ENCODE measurements at places on chromosomes 11 and 22.

GRCh38 chr11:118295815-118296454 lies 8.6 kb upstream of the CD3E start:
- no peak for ATAC-seq

DNA sequence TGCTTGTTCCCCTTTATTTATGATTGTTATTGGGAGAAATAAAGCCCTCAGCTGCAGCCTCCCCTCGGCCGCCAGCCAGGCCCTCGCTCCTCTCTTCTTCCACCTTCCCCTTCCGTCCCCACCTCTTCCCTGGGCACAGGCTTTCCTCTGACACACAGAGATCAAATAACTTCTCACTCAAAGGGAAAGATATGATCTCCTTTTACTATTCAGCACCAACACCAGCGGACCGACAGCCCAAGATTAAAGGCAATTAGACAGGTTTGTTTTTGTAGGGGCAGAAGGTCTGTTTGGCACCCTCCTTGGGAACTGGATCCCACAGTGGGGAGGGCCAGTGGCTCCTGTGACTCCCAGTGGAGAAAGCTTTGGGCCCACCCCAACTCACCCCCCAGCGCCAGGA lies 23.0 kb downstream of the NECTIN1 start:
- ATAC-seq: no peak

GRCh38 chr11:6328321-6328720 lies 8.0 kb upstream of the CAVIN3 start:
- ATAC-seq: no peak

DNA sequence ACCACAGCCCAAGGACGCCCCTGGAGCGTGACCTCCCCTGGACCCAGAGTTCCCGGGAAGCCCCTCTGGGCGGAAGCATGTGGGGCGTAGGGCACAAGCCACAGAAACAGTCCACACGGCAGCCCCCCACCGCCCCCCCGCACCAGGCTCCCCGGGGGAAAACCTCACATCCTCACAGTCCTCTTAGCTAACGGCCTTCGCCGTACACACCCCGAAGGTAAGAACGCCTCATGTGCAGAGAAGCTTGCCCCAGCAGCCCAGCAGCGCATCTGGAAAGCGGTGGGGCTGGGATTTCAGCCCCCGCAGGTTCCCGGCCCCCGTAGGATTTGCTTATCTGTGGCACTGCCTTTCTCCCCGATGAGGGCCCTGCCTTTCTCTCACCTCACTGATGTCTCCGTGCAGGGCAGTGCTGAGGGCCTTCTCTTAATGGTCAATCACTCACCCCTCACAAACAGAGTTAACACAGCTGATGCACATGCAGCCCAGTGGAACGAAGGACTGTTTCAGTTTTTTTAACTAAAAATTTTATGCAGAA lies 309.2 kb downstream of the BRD1 start:
- ATAC-seq: no peak

GRCh38 chr11:14583252-14584034 lies 60.2 kb upstream of the PDE3B start:
- ATAC-seq: no peak

GRCh38 chr11:86047275-86047991 lies 21.5 kb downstream of the PICALM start:
- ATAC-seq: peak; percentile 47

DNA sequence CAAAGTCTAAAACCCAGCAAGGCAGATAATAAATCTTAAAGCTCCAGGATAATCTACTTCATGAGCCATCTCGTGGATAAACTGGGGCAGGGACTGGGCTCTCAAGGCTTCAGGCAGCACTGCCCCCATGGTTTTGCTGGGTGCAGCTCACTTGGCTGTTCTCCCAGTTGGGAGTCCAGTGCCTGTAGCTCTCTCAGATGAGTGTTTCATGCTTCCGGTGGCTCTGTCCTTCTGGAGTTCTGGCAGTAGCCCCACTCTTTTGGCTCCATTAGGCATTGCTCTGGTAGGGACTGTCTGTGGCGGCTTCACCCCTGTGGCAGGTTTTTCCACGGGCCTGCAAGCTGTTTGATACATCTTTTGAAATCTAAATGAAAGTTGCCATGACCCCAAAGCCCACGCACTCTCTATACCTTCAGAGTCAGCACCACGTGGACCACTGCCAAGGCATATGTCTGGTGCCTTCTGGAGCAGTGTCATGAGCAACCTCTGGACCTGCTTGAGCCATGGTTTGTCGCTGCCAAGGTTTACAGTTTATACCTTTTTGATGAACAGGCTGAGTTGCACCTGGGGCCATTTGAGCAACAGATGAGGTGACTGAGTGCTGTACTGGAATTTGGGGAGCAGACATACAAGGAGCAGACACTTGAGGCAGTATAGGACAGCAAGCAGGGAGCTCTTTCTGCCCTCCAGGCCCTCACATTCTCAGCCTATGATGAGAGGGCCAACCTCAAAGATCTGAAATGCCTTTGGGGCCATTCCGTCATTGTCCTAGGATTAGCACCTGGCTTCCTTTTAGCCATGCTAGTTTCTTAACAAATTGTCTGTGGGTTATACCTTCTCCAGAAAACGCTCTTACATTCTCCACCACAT lies 48.6 kb downstream of the MTNR1B start:
- peak; percentile 34 for ATAC-seq

DNA sequence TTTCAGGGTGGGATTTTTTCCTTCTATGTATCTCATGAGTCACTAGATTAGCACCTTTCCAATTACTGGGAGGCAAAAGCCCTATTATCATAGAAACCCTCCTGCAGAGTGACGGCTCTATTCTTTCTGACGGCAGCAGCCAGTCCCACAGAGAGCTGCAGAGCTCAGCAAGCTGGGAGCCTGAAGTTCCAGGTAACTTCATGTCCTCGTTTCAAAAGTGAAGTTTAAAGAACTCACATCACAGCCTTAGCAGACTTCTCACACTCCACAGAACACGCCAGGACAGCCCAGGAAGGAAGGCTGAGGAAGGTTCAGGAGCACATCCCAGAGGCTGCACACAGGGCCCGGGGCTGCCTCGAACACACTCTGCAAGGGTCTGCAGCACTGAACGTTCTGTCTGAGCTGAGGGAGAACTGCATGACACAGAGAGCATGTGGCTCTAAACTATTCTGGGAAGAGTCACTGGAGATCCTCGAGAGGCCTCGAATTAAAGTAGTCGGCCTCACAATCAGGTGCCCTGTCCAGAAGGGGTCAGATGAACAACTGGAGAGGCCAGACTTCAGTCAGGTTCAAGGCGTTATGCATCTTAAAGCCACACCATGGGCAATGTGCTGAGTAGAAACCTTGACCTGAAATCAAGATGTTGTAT lies 104.2 kb upstream of the DRD2 start:
- no peak for ATAC-seq

DNA sequence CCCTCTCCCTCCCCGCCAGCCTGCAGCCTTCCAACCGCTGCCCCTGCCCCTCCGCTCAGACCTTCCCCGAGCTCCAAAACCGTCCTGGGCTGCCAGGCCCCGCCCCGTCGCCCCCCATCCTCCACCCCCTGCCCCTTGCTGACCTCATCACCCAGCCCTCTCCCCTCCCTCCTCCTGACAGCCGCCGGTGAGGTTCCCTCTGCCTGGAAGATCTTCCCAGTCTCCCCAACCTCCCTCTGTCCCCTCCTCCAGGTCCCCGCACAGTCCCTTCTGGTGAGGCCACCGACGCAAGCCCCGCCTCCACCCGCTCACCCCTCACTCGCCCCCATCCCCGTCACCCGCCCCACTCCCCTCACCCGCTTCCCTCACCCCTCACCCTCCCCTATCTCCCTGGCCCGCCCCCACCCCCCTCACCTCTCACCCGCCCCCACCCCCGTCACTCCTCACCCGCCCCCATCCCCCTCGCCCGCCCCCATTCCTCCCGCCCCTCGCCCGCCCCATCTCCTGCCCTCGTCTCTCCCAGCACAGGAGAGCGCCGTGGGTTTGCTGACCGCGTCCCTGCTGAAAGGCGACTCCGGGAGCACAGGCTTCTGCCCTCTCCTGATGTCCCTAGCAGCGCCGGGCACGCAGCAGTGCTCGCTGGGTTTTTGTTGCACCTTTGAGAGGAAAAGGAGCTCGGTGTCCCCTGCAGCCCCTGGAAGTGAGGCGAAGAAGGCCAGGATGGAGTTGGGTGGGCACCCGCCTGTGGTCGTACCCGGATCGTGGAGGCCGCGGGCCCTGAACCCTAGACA lies 16.4 kb upstream of the UPK3A start:
- peak; percentile 13 for ATAC-seq

DNA sequence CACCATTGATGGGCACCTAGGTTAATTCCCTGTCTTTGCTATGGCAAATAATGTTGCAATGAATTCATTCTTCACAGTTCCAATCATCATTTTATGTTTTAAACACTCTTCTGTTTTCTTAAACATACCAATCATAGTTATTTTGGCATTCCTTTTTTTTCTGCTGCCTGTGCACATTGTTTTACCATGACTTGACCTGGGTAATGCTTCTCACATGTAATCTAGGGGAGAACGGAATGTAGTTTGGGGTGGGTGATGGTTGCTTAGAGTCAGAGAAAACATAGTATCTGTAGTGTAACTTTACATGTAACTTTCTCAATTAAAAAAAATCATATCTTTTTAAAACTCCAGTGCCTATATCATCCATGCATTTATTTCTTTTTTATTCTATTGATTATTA lies 1945.3 kb upstream of the RAG2 start:
- no peak for ATAC-seq

DNA sequence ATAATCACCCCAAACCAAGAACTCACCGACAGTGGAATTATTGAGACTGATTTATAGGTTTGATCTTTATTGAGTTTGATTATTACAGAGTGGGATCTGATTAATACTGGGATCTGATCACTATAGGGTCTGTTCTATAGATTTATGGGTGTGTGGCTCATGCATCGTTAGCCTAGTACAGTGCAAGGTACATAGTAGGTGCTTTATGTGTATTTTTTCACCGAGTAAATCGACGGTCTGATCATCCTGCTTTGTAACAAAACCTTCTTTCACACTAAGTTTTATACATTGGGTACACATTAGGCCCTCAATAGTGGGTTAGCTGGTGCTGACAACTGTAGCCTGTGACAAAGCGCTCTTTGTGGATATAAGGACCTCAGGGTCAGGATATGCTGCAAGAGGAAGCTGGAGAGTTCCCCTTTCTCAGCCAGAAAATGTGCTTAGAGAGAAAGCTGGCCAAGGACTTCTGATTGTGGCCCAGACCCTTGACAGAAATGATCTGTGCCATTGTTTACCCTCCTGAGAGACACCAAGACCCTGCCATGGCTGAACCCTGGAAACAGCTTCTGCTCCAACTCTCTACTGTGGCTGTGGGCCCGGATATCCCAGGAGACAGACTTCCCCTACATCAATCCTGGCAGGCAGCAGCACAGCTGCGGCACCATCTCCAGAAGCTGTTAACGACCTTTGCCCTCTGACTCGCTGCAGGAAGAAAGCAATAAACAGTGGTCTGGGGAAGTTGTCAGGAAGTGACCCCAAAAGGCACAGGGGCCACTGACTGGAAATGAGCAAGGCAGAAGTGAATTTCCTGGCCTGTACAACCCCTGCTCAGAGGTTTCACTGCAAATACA lies 16.1 kb upstream of the TPP1 start:
- ATAC-seq: no peak

DNA sequence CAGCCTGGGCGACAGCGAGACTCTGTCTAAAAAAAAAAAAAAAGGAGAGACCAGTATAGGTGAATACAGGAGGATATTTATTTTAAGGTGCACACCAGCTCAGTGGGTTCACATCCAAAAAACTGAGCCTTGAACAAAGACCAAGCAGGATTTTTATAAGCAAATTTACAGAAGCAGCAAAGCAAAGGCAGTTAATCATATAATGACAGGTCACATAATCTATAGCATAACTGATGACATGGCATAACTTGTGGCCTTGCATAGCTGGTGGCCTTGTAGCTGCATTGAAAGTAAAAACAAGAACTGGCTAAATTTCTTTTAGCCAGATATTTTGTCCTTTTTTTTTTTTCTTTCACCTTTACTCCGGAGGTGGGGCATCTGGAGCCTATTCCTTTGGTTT lies 2.7 kb upstream of the PLAAT3 start:
- no peak for ATAC-seq

DNA sequence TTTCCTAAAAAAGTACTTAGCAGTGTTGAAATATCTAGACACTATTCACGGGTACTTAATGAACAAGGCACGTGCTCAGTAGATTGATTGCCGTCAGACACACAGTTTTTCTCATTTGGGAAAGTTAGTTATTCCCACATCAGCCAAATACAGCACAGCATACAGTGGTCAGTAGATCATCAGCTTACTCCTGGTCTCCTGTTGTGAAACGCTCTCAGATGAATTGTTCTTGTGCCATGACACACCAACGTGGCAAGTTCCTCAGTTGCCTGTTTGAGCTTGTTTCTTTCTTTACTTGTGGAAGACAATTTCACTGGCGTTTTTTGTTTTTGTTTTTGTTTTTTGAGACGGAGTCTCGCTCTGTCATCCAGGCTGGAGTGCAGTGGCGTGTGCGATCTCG lies 8.6 kb downstream of the TAB1 start:
- ATAC-seq: no peak

DNA sequence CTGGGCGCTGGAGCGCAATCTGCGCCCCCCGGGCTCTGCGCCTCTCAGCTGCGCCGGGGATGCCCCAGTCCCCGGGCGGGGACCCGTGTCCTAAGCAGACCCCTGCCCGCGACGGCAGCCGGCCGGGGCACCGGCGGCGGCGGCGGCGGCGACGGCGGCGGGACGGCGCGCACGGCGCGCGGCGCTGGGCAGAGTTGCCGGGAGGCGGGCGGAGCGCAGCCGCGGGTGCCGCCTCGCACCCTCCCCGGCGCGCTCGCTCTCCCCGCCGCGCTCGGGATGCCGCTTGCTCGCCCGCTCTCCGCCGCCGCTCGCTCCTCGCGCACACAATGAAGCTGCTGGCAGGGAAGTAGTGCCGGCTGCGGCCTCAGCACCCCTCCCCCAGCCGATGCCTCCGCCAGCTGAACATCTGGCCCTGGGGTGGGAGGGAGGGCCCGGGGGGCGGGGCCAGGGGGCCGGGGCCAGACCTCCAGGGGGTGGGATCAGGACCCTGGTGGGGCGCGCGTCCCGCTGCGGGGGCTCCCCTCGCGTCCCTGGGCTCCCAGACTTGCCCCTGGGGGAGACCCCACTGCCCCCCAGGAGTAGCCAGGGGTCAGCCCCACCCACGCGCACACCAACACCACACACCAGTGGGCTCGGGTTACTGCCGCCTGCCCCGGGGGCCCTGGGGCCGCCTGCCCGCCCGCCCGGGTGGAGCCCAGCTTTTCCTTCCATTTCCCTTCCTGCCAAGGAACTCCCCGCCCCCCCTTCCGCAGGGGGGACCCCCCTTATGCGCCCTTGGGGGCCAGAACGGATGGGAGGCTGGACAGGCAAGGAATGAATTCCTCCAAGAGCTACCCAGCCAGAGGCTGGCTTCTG lies at the start of gene RCOR2:
Gene RCOR2 (minus strand): TSS at position 328 of the 855 bp plus-strand sequence. CDS start 708 bp downstream, outside the sequence.
- peak; percentile 63 for ATAC-seq

DNA sequence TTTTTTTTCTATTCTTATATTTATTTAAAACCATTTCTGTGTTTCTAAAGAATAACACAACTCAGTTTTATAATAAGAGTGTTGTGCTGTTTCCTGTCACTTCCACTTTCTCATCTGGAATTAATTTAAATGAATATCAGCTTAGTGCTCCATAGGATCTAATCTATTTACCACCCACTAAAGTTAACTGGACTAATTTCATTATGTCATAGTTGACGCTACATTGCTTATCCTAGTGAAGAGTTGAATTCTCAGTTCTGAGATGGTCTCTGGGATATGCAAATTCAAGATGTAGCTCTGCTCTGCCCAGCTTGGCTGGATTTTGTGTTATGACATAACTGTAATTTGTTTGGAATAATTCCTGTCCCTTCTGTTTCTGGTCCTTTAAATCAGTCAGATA lies 380.1 kb downstream of the METTL15 start:
- no peak for ATAC-seq

- no peak for ATAC-seq
These were observed 302.4 kb downstream of the MN1 start for GRCh38 chr22:27499121-27499520.
